Midbrain (tissue), 1 donor: ENCODE measurements at places on chromosomes 11 and 22.

DNA sequence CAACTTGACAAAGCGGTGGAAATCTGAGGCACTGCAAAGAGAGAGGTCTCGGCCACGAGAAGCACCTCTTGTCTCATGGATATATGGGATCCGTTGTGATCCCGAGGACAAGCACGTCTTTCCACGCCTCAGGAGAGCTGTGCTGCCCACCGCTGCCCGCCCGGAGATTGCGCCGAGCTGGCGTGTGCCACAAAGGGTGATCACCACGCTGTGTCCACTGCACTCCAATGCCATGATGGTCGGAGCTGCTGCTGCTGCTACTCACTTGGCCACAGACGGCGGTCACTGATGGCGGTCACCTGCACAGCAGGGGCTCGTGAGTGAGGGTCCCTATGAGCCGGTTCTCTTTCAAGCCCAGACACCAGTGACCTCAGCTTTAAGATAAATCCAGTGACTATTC lies 51.1 kb downstream of the SHANK2 start:
- no peak for DNase-seq

DNA sequence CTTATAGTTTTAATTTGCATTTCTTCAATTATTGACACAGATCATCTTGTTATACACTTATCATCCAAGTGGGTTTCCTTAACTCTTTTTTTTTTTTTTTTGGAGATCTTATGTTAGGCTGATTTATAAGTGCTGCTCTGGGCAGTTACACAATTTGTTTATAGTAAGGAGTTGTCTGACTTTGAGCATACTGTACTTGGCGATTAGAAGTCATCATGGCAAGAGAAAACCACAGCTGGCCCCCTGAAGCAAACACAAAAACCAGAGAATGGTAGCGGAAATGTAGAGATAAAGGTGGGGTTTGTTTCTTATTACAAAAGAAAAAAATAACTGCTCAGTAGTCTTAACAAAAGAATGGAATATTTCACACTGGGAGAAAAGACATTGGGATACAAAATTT lies 292.6 kb downstream of the SWAP70 start:
- DNase-seq, result no peak

DNA sequence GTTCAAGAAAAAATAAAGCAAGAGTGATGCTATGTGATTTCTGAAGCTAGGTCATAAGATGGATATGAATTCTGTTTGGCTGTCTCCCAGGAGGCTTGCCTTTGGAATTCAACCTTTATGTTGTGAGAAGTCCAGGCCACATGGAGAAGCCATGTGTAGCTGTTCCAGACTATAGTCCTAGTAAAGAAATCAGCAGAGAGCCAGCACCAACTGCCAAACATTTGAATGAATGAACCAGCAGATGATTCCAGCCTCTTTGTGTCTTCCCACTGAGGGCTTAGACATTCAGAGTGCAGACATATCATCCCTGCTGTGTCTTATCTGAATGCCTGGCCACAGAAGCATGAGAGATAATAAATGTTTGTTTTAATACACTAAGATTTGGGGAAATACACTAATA lies 1150.6 kb downstream of the DLG2 start:
- DNase-seq, result no peak

- DNase-seq, result no peak
Measured at GRCh38 chr11:94647926-94648325, 80.8 kb downstream of the PIWIL4 start.

GRCh38 chr11:117930668-117931330 lies 1.6 kb upstream of the TMPRSS13 start:
- no peak for DNase-seq

DNA sequence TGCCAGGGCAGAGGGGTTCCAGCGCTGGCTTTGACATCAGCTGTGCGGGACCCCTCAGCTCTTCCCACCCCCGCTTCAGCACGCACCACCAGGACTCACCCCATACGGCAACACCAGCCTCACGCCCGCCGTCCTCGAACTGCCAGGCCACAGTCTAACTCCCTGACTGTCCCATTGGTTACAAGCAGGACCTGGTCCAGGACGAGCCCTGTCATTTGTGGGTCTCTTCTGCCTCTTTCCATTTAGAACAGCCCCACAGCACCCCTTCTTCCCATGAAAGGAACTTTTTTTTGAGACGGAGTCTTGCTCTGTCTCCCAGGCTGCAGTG lies 81.7 kb downstream of the PHF21B start:
- no peak for DNase-seq

- DNase-seq, result no peak
Measured at GRCh38 chr22:42026705-42027104, 28.1 kb downstream of the WBP2NL start.
